Fibroblast of skin of right quadriceps (primary cell): ENCODE measurements at places on chromosomes 5 and 9.

GRCh38 chr5:115369430-115370144 is 73.1 kb upstream of the CCDC112 start:
- DNase-seq: no peak

- DNase-seq: peak; percentile 100
These were observed 39.4 kb downstream of the LURAP1L start for GRCh38 chr9:12813960-12814876.

DNA sequence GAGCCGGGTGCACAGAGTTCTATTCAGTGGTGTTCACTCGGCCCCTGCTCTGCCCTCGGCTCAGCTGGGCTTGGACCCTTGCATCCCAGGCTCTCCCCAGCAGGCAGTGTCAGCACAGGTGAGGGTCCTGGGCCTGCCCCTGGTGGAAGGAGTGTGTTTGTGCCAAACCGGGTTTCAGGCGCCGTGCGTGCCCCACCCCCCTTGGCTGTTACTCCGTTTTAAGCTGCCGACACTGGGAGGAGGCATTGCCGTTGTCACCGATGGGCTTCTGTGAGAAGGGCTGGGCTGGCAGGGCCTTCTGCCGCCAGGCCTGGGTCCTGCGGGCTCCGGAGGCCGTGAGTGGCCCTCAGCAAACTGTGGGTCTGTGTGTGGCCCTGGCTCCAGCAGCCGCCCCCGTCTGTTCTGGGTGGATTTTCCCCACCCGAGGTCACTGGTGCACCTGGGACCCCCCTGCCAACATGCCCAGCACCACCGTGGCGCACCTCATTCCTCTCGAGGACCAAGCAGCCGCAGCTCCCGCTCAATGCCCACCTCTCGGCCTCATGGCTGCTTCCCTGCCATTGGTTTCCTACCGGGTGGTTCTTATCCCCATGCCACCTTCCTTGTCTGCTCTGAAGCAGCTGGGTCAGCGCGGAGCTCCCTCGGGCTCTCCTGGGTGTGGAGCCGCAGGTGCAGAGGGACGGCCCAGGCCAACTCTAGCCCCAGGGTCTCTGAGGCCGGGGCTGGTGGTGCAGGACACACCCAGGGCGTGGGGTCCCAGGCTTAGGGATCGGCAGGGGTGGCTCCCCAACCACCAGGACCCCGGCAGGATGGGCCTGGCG is 44.3 kb upstream of the EXOC3 start:
- DNase-seq: no peak

DNA sequence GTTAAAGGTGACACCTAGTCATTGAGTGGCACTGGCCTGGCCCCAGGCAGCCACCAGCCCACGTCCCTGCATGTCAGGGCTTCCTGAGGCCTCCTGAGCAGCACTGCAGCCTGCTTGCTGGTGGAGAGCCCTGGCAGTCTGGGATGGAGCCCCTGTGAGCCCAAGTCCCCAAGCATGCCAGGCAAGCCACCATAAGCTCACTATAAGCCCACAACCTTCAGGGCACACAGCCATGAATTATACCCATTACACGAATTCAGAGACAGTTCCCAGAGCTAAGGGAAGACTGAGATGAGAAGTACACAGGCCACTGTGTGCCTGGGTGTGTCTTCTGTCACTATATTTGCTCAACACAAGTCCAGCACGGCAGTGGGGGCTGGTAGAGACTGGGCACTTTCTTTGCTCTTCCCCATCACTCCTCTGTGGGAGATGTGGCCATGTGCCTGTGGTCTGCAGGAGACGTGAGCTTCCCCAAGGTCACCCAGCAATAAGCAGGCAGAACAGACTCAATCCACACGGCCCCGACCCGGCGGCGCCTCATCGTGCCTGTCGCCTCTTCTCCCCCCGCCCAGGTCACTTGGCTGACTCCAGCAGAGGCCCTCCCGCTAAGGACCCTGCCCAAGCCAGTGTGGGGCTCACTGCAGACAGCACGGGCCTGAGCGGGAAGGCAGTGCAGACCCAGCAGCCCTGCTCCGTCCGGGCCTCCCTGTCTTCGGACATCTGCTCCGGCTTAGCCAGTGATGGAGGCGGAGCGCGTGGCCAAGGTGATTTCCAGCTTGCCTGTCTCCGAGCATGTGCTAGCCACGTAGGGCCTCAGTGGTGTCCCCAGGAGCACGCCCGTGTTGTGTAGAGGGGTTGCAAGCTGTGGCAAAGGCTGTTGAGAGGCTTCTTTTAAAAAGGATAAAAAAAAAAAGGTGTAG is 114.8 kb downstream of the WNK2 start:
- no peak for DNase-seq

- DNase-seq: no peak
These were observed 160.3 kb upstream of the TRPC7 start for GRCh38 chr5:136525597-136525996.

DNA sequence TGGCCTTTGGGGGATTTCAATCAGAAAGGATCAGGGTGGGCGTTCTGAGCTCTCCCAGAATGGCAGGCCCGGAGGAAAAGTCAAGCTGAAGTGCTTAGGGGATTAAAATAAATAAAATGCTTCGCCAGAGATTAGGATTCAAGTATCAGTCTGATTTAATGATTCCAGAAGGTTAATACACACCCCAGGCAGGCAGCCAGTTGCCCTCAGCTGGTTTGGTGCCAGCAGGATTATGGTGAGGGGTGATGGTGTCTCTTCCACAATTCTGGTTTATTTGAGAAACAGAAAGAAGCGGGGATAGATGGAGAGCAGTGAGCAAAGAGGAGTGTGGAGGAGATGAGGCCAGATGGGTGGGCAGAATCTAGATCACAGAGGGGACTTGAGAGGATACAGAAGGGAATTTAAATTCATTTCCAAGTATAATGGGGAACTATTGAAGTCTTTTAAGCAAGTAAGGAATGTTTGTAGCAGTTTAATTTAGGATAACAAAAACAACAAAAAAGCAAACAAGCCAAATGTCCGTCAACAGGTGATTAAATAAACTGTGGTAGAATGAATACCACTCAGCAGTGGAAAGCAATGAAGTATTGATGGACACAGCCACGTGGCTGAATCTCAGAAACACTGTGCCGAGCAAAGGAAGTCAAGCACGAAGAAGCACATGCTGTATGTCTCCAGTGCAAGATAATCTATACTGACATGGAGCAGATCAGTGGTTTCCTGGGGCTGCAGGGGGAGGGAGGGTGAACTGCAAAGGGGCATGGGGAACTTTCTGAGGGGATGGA is 297.7 kb downstream of the MSX2 start:
- no peak for DNase-seq

DNA sequence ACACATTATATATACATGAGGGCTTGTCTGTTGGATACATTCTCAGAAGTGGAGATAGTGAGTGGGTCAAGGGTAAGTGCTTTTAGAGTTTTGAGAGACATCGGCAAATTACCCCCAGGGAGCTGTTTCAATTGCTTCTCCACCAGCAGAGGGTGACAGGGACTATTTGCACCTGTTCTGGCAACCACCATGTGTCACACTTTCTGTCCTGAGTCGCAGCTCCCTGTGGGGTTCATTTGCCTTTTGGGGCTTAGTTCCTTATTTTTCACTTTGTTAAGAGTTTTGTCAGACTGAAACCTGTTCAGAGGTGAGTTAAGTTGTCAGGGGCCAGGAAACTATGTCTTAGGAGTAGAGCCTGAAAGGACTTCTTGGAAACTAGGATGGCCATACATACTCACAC is 20.1 kb upstream of the SLC36A1 start:
- DNase-seq: no peak

DNA sequence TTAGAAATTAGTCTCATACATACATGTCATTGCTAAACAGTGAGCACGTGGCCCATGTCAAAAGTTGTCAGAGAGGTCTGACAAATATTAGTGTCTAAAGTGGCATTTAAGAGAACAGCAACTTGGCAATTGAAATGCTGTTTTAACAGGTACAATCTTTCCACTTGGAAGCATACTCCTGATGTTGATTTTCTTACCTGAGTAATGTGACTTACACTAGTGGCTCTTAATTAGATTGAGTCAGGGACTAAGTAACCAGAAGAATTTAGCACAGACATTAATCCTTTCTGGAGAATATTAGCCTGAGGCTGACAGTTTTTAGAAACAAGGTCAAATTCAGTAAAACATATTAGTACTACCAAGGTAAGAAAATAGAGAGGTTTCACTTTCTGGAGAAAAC is 357.0 kb upstream of the ZNF608 start:
- DNase-seq: no peak

- DNase-seq: peak; percentile 37
These were observed 836 bp downstream of the PCSK5 start for GRCh38 chr9:75891277-75891741.

DNA sequence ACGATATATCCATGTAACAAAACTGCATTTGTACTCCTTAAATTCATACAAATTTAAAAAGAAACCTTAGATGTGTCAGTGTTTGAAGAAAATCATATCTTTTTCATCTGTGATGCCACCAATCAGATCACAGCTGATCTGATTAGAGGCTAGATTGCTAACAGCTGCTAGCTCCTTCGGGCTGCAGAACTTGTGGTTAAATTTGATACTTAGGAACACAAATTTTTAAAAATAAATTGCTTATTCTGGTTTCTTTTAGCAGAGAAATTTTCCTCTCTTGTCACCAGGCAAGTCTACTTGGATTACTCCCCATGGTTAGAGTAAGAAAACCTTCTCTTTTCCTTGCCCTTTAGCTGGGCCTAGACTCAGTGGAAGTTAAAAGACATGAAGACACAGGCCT is 94.6 kb upstream of the RANBP6 start:
- no peak for DNase-seq
